ENCODE measurements at places on chromosomes 4 and X.

DNA sequence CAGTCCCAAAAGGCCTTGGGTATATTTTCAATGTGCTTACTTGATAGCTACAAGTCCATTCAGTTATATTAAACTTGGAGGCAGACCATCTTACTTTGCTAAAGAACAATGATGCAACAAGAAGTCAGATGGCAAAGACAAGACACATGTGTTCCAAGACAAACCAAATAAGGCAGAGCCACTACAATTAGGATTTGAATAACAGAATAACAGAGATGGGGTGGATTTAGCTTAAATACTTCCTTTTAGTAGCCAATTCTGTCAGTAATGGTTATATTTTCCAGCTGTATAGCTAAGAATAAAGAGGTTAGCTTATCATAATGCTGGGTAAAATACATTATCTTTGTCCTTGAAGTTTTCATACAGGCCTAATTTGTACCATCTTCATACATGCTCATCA lies 37.7 kb upstream of the FRAS1 start:
- DNase-seq = no peak

- peak; percentile 50 for DNase-seq
Measured at GRCh38 chr4:88382621-88383020, 4.0 kb downstream of the HERC6 start.

DNA sequence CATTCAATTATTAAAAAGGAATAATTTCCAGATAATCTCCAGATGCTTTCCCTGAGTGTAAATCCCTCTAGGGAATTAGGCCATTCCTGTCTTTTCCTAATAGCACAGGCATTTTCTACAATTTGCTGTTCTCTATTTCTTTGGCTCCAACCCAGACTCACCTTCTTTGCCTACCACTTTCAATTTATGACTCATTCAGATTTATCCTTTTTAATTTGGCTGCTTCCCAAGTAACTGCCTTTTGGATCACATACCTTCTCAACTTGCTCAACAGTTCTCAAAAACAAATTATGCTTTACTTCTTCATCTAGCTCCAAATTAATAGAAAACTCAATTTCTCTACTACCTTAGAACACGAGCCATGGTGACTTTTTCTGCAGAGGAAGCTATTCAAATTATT lies 1166.3 kb upstream of the PCDH7 start:
- no peak for DNase-seq

GRCh38 chr4:111512081-111512783 lies 633.0 kb upstream of the FAM241A start:
- DNase-seq = no peak

- DNase-seq = no peak
Measured at GRCh38 chr4:179626687-179627086, 2184.4 kb upstream of the AGA start.

DNA sequence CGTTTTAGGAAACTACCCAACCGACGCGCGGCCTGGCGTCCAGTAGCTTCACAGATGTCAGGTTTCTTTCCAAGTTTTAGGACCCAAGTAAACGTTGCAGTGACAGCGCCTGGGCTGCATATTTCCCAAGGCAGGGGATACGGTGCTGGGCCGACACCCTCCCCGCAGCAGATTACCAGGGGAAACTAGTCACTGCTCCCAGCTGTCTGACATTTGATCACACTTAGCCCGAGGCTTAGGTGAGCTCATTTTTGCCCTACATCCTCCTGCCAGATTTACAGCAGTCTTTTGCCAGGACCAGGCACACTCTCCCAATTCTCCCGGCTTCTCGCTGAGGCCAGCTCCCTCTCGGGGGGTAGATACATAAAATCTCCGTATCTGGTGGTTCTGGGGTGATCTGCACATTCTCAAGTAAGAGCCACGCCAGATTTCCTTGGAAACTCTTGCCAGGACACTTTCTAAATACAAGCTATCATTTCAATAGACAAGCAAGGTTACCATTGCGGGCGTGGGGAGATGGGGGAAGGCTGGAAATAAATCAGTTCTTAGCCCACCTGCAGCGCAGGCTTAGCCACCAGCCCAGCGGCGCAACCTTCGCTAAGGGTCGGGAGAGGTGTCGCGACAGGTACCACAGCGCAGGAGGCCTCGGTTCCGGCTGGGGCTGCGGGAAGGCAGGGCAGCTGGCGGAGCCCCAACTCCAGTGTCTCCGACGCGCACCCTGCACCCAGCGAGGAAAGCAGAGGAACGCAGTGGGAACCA lies 2.5 kb upstream of the SOX3 start:
- DNase-seq = no peak

GRCh38 chrX:38754102-38754790 lies 47.0 kb upstream of the MID1IP1 start:
- DNase-seq = no peak

GRCh38 chr4:68271851-68272357 lies 26.4 kb upstream of the TMPRSS11B start:
- DNase-seq = no peak

DNA sequence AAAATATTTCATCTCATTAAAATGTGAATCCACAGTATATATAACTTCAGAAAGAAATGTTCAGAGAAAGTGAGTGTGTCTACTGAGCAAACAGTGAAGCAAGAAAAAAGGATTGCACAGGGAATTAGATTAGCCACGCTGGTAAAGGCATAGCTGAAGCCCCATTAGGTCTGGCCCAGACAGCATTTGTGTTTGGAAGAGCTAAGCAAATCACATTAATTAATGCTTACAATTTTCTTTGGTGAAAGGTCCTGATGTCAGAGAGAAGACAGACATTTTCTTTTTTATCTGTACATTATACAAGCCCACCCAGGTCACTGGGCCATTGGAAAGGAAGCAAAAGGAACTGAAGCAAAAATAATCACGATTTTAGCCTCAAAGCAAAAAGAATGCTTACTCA lies 354.6 kb downstream of the GRID2 start:
- no peak for DNase-seq

GRCh38 chr4:92334716-92335350 lies 31.1 kb downstream of the GRID2 start:
- DNase-seq = no peak

GRCh38 chrX:78769101-78769755 lies 21.7 kb downstream of the LPAR4 start:
- no peak for DNase-seq

GRCh38 chr4:81685104-81685503 lies 213.4 kb upstream of the RASGEF1B start:
- no peak for DNase-seq

GRCh38 chrX:21781525-21781924 lies 23.6 kb upstream of the SMPX start:
- no peak for DNase-seq

- DNase-seq = no peak
Measured at GRCh38 chr4:6826781-6827508, 44.4 kb downstream of the KIAA0232 start.

DNA sequence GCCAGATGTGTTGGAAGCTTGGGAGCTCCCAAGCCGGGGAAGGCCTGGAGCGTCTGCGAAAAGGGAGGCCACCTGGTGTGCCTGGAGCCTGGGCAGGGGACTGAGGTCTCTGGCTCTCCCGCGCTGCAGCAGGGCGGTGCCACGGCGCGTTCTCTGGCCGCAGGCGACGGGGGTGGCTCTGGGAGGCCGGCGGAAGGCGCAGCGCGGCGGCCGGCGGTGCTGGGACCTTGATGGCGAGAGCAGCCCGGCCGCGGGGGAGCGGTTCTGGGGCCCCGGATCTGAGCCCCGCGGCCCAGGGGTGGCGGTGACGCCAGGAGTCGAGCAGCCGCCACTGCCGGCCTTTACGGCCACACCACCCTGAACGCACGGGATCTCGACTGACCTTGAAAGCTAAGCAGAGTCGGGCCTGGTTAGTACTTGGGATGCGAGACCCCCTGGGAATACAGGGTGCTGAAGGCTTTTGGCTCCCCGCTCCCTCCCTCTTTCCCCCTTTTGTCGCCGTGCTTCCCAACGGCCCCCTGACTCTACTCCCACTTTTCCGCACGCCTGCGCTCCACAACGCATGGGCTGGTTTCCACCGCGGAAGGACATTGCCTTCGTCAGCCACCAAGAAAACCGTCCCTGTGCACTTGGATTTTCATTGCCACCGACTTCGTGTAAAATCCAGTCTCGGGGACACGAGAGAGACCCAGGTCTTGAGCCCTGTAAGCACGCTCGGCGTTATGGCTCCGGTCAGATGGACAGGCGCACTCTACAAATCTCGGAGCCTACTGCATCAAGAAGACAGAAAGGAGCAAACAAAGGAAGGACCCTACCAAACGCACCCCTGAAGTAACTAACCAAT lies 9.5 kb downstream of the FRG2 start:
- no peak for DNase-seq

GRCh38 chrX:47573341-47574075 lies 8.7 kb upstream of the TIMP1 start:
- DNase-seq = no peak

DNA sequence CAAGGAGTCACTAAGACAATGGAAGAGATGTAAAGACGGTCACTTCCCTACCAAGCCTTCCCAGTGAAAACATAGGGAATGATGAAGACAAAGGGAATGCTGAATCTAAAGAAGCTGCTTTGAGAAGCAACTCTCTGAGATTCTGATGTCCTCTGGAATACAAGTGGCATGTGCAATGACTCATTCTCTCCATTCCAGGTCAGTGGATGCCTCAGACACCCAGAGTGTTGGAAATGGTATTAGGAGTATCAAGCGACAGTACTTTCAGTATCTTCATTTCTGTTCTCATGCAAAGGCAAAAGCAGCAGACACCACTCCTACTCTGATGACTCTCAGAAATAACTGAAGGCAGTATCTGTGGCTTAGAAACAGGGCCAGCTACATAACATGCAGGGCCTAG lies 102.6 kb downstream of the FSTL5 start:
- DNase-seq = no peak

- peak; percentile 55 for DNase-seq
Measured at GRCh38 chrX:100636321-100636991, at the start of gene TSPAN6. Gene TSPAN6, minus strand, starts transcription at chrX:100636806. Its CDS starts 112 bp downstream, at chrX:100636694.

GRCh38 chrX:70411475-70411874 lies 11.6 kb upstream of the GDPD2 start:
- DNase-seq = no peak

GRCh38 chrX:67619253-67619652 lies 75.4 kb downstream of the AR start:
- no peak for DNase-seq

DNA sequence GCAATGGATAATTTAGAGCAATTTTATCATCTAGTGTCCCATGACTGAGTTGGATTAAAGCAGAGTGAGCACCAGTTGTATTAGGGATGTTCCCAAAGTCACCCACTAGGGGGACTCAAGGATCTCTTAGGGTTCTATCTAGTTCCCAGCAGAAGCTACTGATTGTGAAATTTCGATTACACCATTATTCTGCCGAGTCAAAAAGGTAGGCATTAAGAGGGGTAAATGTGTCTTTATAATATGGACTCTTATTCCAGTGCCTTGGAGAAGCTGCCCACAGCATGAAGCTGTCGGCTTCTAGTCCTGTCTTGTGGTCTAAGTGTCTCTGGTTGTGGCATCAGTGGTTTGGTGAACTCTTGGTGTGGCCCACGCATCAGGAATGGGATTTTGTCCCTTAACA lies 53.3 kb downstream of the RGS12 start:
- DNase-seq = no peak

GRCh38 chrX:131762802-131763234 lies 218.9 kb downstream of the OR13H1 start:
- DNase-seq = no peak

DNA sequence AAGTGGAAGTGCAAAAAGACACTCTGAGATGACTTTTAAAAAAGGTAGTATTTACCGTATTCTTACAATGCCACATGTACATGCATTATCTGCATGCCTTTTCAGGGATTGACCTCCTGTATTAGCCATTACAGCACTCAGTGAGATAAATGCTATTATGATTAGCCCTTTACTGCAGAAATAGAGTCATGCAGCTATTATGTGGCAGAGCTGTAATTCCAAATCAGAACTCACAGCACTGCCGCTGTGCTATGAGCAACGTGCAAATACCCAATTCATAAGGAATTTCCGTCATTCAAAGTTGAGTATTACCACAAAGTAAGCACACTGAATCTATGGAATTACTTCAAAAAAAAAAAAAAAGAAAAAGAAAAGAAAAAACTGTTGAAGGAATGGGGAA lies 92.1 kb upstream of the SMAD1 start:
- DNase-seq = no peak

DNA sequence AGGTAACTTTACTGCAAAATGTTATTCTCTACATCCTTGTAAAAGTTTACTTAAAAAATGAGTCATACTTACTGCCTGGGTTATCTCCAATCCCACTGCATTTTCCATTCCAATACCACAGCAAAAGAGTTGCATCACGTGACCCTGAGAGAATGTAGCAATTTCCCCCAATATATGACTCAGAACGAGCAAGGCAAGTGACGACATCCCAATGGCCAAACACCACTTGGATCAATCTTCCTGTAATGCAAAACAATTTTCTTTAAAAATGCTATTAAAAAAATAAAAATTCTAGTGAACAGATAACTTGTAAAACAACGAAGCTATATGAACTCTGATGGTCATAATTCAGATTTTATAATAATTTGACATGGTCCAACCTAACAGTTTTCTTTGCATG lies 224.3 kb downstream of the DCLK2 start:
- no peak for DNase-seq

DNA sequence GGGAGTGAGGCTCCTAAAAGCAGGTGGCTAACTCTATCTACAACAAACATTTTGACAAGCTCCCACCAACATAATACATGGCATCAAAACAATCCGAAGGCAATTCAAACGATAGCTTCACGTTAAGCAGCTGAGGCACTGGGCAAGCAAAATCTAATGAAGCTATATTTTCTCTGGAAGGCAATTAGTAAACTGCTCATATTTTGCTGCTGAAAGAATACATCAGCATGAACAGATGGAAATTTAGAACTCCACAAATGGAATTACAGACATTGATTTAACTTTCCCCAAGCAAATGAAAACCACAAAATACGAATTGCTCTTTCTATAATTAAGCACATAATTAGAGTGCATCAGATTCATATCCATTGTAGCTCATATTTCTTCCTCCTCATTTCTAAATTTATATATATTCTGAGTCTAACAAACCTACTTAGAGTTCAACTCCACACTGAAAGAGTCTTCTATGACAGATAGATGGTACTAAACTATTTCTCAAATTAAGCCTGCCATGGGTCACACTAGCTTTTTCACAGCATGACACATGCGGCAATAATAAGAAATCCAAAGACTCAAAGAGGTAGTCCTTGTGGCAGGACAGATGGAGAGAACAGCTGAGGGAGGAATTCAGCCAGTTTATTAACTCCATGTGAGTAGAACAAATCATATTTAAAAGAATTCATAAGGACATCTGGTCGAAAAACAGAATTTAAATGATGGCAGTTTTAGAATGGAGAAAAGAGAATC lies 305.4 kb downstream of the MAPK10 start:
- DNase-seq = no peak

All from activated CD4-positive, alpha-beta T cell treated with anti-CD3 and anti-CD28 coated beads for 1 hour (primary cell).